ENCODE measurements at places on chromosomes 1 and 21.

DNA sequence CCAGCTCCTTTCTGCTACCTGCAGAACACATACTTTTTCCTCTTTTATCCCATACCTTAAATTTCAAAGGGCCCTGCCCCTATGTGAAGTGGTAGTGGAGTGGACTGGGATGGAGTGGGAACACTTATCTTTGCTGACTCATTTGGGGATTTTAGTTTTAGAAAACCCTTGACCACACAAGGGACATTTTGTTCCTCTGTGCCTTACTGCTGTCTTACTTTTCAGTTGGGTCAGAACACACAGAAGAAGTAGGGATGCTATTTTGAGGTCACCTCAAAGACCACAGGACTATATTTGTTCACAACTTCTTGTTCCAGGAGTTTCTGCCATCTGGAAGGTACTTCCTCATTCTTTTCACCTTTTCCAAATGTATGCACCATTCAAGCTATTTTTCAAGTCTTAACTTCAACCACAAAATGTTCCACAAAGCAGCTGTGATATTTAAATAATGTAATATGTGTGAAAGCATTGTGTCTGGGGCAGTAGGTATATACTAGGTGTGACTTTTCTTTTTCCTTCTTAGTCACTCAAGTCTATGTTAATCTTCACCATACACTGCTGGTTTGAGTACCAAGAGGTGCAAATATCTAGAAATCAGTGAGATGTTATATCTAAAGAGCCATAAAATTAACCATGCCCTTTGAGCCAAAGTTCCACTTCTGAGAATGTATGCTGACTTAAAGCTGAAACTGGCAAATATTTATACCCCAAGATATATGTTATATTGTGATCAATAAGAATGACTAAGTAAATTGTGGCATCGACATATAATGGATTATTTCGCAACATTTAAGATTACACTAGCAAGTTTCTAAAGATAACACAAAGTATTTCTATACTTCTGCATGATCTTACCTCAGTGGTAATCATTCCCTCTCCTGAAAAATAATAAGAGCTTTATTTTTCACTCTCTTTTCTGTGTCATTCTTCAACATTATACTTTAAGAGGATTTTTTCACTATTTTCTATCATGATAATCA, 308.5 kb downstream of the MRPL39 start:
- no peak for DNase-seq

DNA sequence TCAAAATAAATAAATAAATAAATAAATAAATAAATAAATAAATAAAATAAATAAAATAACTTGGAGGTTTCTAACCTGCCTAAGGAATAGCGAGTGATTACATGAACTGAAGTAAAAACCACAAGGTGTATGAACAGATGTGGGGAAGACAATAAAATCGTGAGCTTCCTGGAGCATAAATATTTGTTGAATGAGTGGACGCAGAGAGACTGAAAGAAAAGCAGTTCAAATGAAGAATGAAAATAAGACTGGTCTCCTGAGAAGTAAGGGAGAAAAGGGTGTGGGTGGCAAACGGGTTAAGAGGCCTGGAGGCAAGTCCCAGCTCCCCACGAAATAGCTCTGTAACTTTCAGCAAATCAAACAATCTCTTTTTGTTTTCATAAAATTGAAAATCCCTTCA, 33.6 kb downstream of the CHML start:
- DNase-seq, result no peak

DNA sequence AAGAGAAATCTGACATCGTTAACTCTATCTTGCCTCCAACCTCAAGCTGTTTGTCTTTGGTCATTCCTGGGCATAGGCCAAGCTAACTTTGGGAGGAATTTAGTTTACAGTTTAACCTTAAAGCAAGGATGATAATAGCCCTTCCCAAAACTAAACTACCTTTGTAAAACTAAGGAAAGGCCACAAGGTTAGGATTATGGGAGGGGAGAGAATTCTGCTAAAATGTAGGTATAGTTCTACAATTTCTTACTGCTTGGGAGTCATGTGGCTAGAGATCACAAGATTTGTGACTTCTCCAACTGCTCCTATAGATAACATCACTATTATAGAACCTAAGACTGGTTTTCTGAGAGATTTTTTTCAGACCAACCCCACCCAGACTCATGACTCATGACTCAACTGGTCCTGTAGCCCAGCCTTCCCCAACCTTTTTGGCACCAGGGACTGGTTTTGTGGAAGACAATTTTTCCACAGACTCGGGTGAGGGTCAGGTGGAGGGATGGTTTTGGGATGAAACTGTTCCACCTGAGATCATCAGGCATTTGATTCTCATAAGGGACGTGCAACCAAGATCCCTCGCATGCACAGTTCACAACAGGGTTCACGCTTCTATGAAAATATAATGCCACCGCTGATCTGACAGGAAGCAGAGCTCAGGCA, 70.7 kb upstream of the MUTYH start:
- DNase-seq, result no peak

DNA sequence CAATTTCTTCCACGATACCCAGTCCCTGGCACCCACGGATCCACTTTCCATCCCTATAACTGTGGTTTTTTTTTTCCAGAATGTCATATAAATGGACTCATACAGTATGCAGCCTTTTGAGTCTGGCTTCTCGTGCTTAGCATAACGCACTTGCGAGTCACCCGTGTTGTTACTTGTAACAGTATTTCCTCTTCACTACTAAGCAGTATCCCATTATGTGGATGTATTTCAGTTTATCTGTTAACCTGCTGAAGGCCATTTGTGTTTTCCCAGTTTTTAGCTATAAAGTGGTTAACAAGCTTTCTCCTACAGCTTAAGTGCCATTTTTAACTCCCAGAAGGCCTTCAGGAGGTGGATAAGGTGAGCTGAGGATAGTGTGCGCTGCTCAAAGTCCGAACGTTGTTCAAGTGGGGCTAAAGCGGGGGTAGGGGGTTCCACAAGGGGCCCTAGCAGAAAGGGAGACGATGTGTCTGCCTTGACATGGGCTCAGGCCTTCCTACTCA, 829 bp downstream of the ADAR start:
- peak; percentile 73 for DNase-seq

DNA sequence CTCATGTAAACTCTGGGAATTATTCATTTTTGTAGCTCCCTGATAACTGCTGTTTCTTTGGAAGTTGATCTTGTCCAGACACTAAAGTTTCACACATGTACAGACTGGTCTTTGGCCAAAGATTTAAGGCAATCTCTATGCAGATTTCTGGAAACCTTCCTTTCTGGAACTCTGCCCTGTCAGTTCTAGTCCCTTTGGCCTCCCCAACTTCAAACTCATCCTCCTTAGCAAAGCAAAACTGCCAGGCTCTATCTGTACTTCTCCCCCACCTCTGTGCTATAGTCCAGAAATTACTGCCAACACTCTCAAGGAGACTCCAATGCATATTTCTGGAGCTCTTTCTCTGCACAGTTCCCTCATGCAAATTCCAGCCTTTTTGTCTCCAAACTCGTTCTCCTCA, 36.5 kb downstream of the C1orf198 start:
- no peak for DNase-seq

DNA sequence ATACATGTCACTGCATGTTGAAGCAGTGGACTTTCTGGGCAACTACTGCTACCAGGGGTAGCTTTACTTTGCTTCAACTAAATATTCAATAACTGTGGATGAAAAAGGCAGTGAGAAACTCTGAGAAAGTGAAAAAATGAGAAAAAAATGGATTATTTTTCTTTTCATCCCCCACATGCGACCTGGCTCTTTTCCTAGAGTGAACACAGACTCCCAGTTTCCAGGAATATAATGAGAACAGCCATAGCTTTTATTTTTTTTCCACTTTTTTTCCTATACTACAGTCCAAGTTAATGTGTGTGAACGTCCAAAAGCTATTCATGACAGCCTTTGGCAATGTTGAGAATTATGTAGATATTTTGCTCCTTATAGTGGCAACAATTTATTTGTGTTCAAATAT, 230.4 kb downstream of the DNM3 start:
- DNase-seq, result no peak

- no peak for DNase-seq
These were observed at the start of gene C2CD4D for GRCh38 chr1:151839457-151840403. Gene C2CD4D, minus strand, starts transcription at chr1:151839820. Its CDS starts 831 bp downstream, at chr1:151838989.

DNA sequence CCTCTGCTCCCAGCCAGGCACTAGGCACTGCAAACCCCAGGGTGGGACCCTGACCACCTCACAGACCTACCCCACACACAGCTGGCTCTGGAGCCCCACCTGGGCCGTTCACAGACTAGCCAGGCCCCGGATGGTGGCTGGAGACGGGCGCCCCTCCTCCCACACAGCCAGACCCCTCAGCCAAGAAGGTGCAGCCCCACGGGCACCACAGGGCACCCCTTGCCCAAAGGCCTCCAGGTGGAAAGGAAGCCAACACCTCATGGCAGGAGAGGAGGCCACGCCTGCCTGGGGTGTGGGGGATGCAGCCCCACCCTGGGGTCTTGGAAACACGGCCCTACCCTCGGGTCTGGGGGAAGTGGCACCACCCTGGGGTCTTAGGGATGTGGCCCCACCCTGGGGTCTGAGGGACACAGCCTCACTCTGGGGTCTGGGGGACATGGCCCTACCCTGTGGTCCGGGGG, 44.6 kb downstream of the WNT9A start:
- no peak for DNase-seq

DNA sequence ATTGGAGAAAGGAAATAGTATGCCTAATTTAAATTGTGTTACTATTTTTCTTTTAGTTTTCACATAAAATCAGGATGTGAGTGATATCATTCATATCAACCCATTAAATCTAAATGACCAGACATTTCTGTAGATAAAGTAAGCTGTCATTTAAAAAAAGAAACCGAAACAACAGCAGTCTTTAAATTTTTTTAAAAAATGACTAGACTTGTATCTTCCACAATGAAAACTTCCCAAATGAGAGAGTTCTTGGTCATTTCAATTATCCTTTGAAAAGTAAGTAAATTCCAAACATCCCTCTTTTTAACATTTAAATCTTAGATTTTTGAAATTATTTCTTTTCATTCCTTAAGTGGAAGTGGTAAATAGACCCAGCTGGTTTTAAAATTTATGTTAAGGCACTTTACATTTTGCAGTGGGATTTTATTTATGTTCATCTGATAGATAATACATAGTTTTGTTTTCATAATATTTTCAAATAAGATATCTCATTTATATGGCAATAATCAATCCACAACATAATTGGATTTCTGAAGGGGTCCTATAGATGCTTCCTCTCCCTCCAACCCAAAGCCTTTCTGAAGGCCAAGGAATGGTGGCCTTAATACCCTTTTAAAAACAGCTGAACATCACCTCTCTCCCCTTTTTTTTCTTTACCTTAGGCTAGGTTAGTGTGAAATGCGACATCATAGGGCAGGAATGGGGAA, 3.1 kb downstream of the FOXD3 start:
- DNase-seq, result no peak

- peak; percentile 31 for DNase-seq
These were observed 486.7 kb downstream of the SMYD3 start for GRCh38 chr1:246020211-246020954.

DNA sequence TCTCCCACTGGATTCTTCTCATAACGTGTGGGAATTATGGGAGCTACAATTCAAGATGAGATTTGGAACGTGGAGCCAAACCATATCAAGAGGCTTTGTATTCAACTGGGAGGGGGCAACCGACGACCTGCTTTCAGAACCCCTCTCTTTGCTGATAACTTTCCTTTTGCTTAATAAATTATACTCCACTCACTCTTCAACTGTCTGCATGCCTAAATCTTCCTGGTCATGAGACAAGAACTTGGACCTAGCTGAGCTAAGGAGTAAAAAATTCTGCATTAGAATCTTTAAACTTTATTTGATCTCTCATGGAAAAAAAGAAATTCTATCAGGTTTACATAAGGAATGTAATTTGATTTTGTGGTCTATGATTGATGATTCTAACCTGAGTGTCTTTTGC, 86.7 kb upstream of the CYYR1 start:
- DNase-seq, result no peak

GRCh38 chr1:149936170-149936991, at the start of gene MTMR11:
Gene MTMR11, minus strand, starts transcription at chr1:149936879. Its CDS starts 232 bp downstream, at chr1:149936647.
- DNase-seq, result no peak

DNA sequence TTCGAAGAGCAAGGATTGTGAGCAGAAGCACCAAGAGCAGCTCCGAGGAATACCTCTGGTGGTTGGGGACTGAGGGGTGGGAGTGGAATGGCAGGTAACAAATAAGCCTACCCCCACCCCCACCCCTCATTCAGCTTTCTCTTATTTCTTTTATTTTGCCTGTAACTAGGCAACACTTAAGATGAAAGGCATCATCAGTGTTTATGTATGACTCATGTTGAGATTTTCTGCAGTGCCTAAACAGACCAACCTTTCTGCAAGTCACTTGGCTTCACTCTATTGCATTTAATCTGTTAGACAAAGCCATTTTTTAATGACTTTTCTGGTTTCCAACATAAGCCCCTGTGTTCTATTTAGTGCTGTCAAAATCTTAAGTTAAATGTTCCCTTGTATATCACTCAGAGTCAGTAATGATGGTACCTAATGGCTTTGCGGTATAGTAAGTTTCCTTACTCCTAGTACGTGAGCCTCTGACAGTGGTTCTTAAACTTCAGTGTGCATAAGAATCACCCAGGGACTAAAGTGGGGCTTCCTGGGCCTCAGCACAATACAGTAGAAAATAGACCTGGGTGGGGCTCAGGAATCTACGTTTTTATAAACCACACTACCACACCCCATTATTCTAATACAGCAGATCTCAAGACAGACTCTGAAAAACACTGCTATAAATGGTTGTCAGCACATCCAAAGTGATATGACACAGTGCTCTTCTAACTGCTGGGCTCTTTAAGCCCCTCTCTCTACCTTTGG, 19.9 kb downstream of the CASQ2 start:
- peak; percentile 12 for DNase-seq

DNA sequence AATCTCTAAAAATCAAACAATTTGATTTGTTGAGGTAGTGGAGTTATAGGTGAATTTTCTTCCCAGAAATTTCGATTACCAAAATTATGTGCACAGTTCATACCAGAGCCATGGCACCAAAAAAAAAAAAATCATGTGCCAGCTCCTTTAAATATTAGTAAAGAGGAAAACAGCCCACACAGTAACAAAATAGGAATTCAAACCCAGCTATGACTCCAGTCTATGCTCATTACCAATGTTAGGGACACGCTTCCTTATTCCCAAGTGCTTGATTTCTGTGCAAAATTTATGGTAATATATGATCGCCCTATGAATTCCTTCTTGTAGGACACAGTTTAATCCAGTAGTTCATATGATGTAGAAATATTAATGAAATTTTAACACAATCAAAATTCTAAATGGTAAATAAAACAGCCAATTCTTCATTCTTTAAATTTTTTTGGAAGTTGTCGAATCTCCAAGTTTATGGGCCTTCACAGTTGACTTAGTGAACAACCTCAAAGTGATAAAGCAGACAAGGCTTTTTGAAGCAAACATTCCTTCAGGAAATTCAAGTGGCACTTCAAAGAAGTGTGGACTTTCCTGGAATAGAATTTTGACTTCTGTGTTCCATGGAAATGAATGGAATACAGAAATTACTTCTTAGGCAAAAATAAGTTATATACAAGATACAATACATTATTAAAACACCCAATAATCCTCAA, 1.9 kb downstream of the TOR1AIP2 start:
- no peak for DNase-seq

DNA sequence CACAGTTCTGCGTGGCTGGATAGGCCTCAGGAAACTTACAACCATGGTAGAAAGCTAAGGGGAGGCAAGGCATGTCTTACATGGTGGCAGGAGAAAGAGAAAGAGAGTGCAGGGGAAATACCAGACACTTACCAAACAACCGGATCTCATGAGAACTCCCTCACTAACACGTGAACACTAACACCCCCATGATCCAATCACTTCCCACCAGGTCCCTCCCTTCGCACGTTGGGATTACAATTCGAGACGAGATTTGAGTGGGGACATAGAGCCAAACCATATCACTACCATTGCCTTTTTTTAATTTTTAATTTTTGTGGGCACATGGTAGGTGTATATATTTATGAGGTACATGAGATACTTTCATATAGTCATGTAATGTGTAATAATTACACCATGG, 23.8 kb upstream of the PPP1R8 start:
- no peak for DNase-seq
